ENCODE measurements at places on chromosomes 12 and 14. TPM values are rescaled to one million over a fixed set of nuclear protein-coding genes. Genes with fewer than 3 reads are reported as not detected.
A peak's percentile ranks its signal among the peaks of the same experiment; 100 is the strongest.

DNA sequence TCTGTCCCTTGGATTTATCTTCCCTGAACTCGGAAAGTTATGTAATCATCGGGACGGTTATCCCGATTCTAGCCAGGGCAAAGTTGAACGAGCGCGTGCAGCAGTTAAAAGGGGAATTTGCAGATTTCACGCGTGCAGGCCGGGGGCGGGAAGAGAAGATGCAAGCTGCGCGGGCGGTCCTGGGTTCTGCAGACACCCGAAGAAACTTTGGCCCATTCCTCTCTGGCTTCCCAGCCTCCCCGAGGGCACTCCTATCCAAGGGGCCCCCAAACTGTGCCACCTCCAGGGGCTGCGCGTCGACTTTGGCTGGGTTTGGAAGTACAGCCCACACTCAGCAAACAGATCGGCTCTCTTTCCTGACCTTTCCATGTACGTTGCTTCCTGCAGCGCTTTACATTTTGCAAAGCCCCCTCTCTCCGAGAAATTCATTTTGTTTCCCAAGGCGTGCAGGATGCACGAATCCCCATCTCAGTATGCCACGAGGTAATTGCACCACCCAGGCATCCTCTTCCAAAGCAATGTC lies 941 bp upstream of the PPP1CC start:
- DNase-seq, result no peak

- DNase-seq, result no peak
These were observed 55.6 kb downstream of the CLIP1 start for GRCh38 chr12:122366685-122367475.

DNA sequence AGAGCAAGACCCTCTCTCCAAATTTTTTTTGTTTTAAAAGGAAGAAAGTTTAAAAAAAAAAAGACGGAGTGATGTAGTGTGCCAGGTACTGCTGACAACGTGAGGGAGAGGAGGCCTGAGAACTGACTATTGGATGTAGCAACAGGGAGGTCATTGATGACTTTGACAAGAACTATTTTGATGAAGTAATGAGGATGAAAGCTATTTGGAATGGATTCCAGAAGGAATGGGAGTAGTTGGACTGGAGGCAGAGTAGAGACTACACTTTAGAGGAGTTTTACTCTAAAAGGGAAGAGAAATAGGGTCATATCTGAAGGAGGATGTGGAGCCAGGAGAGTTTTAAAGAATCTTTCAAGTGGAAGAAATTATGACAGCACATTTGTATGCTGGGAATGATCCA lies 27.8 kb upstream of the SLC38A2 start:
- DNase-seq, result no peak

- DNase-seq, result no peak
These were observed 403.5 kb downstream of the RPL10L start for GRCh38 chr14:46248001-46248630.

- DNase-seq, result no peak
These were observed 28.7 kb downstream of the LMNTD1 start for GRCh38 chr12:25524366-25524765.

DNA sequence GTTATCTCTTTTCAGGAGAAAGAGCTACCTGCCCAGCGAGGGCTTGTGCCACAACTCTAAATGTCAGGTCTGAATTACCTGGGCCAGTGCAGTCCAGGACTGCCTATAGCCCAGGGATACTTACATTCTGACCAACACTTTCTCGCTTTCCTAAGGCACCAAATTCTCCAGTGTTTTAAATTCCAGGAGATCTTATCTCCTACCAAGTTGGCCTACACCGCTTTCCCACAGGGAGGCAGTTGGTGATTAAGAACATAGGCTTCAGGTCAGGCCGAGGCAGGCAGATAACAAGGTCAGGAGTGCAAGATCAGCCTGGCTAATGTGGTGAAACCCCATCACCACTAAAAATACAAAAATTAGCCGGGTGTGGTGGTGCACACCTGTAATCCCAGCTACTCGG lies 41.1 kb downstream of the RPS29 start:
- no peak for DNase-seq

DNA sequence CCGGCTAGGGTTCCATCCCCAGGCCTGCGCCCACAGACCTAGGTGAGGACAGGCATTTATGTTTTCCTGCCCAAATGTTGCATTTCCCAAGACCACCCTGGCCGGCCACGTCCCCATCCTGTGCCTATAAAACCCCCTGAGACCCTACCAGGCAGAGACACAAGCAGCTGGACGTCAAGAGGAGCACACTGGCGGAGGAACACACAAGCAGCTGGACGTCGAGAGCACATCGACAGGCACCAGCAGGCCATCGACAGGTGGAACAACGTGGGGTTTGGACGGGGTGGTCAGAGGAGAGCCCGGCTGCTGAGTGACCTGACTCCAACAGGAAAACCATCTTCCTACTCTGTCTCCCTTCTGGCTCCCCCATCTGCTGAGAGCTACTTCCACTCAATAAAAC lies 19.6 kb upstream of the LDHB start:
- DNase-seq, result no peak

DNA sequence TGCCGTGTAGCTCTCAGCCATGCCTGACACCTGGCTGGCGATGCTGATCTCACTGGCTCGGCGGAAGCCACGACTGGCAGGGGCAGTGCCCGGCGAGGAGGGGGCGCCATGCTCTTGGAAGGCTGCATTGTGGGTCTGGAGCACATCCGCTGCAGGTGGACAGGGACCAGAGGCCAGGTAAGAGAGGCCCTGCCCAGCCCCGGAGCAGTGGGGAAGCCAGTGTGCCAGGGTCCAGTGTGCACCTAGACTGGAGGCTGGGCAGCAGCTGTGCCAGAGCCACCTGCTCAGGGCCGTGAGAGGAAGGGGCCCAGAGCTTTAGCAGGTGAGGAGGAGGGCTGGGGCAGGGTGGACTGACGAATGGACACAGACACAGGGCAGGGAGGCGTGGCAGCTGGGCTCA lies 10.1 kb downstream of the ARL6IP4 start:
- DNase-seq, result no peak

DNA sequence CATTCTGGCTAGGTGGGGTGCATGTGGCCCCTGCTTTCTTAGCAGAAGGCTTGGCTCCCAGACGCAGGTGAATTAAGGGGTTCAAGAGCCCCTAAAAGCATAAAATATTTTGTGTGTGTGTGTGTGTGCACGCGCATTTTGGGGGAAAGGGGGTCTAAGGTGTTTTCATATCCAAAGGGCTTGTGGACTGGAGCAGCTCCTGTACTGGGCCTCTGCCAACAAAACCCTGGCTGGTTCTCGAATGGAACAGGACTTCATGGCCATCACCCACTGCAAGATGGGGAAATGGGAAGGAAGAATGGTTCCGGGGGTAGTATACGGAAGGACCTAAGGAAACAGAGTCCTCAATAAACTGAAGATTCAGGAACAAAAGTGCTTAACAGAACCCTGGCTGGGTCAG lies 3.9 kb upstream of the ATN1 start:
- DNase-seq, result no peak

DNA sequence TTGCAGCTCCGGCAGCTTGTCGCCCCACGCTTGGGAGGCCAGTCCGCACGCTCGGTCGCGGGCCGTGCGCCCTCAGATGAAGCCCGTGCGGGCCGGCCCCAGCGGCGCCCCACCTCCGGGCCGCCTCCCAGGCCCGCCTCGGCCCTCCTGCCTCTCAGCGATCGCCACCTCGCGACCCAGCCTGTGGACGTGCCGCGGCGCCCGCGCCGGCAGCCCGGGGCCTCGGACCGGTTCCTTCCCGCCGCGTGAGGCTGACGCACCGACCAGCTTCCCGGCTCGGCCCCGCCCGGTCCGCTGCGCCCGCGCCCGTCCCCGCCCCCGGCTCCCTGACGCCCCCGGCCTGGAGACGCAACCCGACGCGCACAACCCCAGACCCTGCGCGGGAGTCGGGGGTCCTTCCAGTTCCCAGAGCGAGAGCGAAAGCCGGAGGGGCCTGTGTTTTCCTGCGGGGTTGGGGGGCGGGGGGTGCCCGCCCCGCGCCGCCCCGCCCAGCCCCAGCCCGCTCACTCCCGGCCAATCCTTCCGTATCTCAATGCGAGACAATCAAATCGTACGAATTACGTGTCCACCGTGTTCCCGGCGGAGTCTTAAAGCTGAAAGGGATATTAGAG lies at the start of gene ERO1A:
Gene ERO1A (minus strand): TSS at position 78 of the 611 bp plus-strand sequence. CDS start 77 bp downstream, at position 1.
- DNase-seq, result peak; percentile 14

- no peak for DNase-seq
These were observed 290.6 kb downstream of the FOXN3 start for GRCh38 chr14:89126461-89126860.

- DNase-seq, result no peak
These were observed 30.9 kb downstream of the FERMT2 start for GRCh38 chr14:52919971-52920370.

- peak; percentile 27 for DNase-seq
These were observed at the start of gene ZNF219 for GRCh38 chr14:21098076-21098891. Gene ZNF219, minus strand, starts transcription at chr14:21098655. Its CDS starts 5,064 bp downstream, at chr14:21093591.

- no peak for DNase-seq
These were observed 20.4 kb upstream of the PDZRN4 start for GRCh38 chr12:41167701-41168100.

GRCh38 chr12:87661786-87662377 lies 367.3 kb downstream of the C12orf50 start:
- DNase-seq, result no peak

DNA sequence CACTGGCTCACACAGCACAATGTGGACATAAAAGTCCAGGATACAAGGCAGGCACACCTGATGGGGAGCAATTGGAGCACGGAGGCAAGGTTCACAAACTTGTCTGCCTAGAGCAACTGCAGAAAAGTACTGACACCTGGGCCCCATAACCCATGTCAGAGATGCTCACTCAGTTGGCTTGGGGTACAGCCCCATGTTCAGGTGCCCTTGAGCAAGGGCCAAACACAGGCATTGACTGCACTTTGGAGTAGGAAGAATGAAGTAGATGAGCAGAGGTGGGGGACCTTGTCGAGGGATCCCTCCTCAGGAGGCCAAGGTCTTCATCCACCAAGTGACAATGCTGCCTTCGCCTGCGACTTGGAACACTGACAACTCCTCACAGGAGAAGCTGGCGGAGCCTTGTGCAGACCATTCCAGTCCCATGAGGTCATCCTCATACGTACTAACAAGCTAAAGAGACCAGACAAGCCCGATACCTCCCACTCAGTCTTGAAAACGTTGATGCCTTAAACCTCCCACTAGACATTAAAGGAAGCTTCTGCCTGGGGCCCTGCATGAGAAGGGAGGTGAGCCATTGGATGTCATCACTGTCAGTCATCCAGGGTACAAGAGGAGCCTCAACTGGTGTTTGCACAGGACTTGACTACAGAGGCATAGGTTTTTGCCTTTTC lies 42.5 kb upstream of the C14orf180 start:
- DNase-seq, result no peak

GRCh38 chr12:68962877-68963855 lies 30.2 kb upstream of the CPM start:
- no peak for DNase-seq

GRCh38 chr14:76163668-76164363 lies 12.1 kb downstream of the GPATCH2L start:
- no peak for DNase-seq

GRCh38 chr12:121893961-121894460 lies 5.4 kb downstream of the PSMD9 start:
- DNase-seq, result no peak

DNA sequence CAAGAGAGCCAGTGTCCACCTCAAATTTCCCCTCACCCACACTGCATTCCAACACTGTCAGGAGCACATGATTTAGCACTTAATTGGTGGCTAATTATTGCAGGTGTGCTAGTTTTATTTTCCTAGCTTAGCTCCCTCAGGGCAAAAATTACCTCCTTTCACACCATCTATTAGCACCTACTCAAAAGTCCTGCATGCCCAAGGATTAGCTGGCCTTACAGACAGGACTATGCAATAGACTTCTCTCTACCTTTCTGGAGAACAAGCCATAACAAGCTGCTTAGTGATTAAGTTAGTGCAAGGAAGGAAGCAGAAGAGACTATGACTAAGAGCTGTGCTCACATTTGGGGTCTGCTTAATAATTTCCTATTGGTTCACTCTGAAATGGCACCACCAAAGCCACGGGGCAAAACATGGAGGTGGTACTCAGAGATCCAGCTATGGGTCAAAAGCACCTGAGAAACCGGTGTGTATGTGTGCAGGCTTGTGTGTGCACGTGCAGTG lies 69.5 kb downstream of the STON2 start:
- no peak for DNase-seq

DNA sequence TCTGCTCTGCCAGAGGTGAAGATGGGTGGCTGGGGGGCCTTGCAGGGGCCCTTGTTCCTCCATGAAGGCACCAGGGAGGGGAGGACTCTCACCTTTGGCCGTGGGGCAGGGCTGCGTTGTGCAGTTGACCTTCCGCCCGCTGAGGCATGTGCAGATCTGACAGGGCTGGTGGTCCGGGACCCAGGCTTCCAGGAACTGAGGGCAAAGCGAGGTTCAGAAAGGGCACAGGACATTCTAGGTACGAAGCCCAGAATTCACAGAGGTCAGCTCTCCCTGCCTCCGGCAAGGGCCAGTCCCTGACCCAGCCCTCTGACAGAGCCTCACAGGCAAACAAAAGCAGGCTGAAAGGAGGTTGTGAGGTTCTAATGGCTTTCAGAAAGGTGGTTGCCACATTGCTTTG lies 40.4 kb upstream of the ANO2 start:
- no peak for DNase-seq

KRT72 gene
- 11.4 TPM for total RNA-seq

PTPRR gene
- total RNA-seq, result not detected

KRT82 gene
- total RNA-seq, result not detected

OR4E2 gene
- total RNA-seq, result not detected

TMEM229B gene
- 25.6 TPM for total RNA-seq

ANP32D gene
- total RNA-seq, result not detected

DHRS4 gene
- 16.9 TPM for total RNA-seq

ELK3 gene
- total RNA-seq, result 46.1 TPM

KCNA5 gene
- total RNA-seq, result not detected

RNF212B gene
- total RNA-seq, result not detected

SLC25A47 gene
- not detected for total RNA-seq

DAO gene
- total RNA-seq, result not detected

GLT8D2 gene
- total RNA-seq, result not detected

TMTC1 gene
- total RNA-seq, result not detected

EFS gene
- not detected for total RNA-seq

Measured in naive thymus-derived CD8-positive, alpha-beta T cell (primary cell).